ENCODE measurements at places on chromosomes 2 and 18.

DNA sequence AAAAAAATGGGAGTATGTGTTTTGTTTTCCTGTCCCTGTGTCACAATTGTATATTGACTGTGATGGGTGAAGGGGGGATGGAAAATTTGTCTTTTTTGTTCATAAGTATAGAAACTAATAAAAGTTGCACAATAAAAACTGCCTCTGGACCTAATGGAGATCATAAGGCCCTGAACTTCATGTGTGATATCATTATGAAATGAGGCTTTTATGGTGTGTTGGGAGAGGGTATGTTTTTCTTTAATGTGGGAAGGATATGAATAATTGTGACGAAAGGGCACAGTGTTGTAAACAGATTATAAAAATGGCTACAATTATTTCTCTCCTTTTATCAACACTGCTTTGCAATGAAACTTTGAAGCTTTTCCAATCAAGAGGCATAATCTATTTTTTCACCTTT, 1889.3 kb upstream of the CELF4 start:
- DNase-seq: no peak

- DNase-seq: no peak
Measured at GRCh38 chr2:197286805-197287595, 23.6 kb downstream of the ANKRD44 start.

DNA sequence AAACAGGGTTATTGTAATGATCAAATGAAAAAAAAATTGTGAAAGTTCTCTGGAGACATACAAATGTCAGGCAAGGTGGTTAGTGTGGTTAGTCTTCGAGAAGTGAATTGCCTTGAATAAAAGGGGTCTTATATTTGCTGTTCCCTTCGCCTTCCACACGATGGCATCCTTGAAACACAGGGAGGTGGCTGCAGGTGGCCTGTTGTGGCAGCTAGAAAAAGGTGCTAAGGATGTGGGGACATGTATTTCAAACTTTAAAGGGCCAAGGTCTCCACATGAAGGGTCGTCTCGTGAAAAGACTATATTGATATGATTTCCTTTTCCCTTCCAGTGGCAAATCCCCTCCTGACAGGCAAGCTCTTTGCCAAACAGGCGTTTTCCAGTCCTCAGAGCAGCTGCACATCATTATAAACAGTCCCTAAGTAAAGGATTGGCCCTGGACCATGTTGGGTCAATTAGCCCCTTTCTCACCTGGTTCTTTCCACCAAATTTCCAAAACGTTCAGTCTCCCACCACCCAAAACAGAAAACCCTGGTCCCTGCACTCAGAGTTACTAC, 68.5 kb downstream of the COPS8 start:
- peak; percentile 27 for DNase-seq

- DNase-seq: no peak
Measured at GRCh38 chr18:68299906-68300305, 415.0 kb downstream of the TMX3 start.

DNA sequence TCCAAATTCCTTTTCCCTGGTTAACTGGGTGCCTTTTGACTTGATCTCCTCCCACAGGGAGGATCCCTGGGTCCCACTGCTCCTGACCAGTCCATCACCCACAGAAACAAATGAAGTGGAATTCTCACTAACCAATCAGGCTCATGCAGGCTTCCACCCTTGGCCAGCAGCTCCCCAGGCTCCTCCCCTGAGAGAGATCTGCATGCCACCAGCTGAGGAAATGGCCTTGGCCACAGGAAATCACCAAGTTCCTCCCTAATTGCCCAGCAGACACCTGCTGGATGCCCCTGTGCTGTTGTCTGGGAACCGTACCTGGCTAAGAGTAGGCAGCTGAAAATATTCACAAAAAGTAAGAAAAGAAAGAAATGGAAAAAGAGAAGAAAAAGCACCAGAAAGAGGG, 207.4 kb downstream of the NCK2 start:
- DNase-seq: no peak

GRCh38 chr18:6636091-6636490, 93.4 kb upstream of the ARHGAP28 start:
- DNase-seq: no peak

GRCh38 chr18:61731693-61732376, 161.0 kb downstream of the RNF152 start:
- no peak for DNase-seq

GRCh38 chr2:40273734-40274182, 178.1 kb downstream of the SLC8A1 start:
- DNase-seq: no peak

DNA sequence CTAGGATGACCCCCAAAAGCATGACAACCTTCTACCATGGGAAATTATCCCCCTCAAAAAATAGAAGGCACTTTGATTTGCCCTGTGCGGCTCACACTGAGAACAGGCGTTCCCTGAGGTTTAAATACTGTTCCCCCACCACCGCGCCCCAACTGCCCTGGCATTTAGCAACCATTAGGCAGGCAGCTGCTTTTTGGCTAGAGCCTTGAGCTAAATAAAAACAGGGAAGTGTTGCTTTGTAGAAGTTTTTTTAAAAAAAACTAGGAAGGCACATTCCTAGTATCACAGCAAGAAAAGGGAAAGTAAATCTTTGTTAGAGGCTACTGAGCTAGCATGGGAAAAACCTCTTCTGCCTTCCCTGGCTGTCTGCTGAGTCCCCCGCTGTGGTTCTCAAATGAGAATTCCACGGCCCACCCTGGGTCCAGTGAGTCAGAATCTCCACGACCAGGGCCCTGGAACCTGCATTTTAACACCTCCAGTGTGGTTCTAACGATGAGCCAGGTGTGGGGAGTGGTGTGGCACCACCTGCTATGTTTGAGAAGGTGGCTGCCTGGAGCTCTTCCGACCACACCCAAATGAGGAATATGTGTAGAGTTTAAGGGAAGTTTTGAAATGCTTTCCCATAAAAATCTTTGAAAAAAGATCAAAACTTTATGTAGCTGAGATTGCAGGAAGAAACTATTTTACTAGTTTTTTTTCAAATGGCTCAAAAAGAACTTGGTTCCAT, 66.4 kb downstream of the VIT start:
- DNase-seq: no peak

DNA sequence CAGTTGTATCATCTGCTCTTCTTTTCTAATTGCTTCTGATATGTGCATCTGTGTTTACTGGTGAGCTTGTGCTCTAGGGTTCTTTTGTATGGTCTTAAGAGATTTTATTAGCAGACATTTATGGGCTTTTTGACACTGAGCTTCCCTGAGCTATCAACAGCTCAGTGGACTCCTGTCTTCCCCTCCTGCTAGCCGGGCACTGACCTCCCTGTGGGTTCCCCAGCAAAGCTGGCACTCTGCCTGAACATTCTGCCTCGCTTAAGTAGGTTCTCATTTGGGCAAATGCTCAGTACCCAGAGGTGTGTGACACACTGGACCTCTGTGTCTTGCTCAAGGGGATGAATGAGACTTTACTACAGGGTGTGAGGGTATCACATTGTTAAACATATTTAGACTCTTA, 15.8 kb downstream of the TRAF3IP1 start:
- no peak for DNase-seq

DNA sequence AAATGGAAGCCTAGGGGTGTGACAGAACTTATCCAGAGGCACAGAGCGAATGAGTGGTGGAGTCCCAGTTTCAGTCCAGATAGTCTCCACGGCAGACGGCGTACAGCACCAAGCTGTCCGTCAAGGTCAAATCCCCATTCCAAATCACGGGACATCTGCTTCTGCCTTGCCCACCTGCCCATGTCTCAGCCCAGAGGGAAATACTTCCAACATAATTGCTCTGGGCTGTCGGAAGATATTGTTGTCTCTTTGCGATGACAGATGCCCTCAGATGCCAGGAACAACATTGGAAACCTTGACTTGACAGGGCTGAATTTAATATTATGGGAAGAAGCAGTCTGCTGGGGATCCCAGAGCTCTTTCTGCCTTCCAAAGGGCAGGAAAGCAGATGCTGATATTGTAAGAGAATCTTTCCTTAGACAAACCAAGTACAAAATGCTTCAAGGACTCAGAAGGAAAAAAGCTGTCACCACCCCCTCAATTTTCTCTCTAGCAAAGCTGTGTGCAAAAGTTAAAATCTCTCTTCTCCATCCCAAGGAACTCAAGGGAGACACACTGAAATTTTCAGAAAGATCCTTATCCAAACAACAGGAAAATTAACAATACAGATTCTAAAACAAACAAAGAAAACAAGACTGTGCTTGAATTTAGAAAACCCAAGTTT, 364.0 kb downstream of the LRATD1 start:
- no peak for DNase-seq

DNA sequence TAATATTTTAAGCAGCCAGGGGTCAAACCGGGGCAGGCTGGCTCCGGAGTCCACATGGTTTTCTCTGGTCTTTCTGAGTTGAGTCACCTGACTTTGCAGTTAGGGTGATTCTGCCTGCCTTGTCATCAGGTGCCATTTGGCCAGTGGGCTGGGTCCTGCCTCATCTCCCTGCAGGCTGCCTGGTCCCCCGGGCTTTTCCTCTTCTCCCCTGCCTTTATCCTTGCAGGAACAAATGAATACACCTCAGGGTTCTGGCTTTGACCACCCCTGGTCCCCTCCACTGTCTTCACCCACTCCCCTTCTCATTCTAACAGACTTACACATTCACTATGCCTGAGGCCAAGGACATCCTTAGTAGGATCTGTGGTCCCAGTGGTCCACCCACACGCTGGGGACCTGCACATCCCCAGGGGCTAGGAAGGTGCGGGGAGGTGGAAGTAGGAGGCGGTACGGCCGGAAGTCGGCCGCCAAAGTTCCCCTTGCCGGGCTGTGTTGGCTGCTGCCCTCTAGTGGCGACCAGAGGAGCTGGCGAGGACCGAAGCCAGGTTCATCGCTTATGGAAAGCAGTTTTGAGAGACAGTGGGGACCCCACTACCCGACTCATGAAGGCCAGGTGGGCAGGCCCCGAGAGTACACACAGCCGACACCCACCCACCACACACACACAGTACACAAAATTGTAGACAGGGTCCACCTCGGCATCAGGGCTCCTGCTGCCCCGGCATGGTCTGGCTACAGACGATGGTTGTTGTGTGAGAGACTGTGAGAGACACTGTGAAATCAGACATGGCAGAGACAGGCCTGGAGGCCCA, 6.3 kb upstream of the TEX261 start:
- DNase-seq: peak; percentile 41

GRCh38 chr2:165401285-165401852, 68.1 kb upstream of the CSRNP3 start:
- peak; percentile 75 for DNase-seq

- DNase-seq: no peak
Measured at GRCh38 chr18:23172591-23173380, 37.5 kb downstream of the CABLES1 start.

- DNase-seq: no peak
Measured at GRCh38 chr2:227164763-227165291, 403 bp downstream of the COL4A3 start.

DNA sequence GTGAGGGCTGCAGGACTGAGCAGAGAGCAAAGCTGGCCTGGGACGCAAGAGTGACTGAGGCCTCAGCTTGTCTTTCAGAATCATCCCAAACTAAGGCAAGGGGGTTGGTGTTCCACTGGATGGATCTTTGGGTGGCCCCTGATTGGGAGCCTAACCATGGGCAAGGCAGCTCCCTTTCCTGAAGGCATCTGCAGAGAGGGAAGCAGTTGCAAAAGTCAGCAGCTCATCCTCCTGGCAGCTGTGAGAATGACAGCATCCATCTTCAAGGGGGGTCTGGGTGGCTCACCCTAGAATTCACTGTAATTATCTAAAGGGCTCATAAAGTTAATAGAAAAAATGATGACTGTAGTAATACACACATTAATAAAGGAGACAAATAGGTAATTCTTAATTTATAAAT, 46.5 kb upstream of the RAB31 start:
- DNase-seq: no peak

DNA sequence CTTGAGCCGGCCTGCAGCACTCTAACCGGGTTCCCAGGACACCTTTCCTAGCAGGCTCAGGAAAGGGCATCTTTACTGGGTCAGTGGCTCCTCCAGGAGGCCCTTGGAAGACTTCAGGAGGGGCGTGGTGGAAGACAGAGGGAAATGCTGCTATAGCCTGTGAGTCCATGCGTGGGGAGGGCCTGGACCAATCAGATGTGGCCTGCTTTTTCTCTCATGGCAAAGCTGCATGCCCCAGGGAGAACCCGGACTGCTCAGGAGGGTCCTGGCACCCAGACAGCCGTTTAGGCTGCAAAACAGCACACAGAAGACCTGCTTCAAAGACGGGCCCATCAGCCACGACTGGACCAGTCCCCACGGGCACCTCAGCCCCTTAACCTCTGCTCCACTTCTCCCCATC, 84.4 kb downstream of the EIPR1 start:
- DNase-seq: no peak

DNA sequence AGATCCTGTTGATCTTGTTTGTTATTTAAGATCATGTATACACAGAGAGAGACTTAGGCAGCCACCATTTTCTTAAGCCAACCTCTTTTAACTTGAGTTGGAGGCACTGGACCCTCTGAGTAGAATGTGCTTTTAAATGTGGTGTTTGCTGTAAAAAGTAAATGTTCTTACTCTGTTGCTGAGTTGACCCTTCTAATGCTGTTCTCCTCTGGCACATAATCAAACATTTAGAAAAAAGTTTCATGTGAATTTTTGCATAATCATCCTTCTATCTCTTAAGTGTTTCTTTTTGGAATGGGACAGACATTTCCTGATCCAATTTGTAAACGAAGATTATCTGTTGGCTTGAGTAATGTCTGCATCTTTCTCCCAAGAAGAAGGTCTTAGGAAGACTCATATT, 255.1 kb upstream of the ETAA1 start:
- no peak for DNase-seq

- DNase-seq: no peak
Measured at GRCh38 chr2:32865399-32866068, 81.2 kb upstream of the LTBP1 start.

- DNase-seq: no peak
Measured at GRCh38 chr2:161357097-161357496, 48.9 kb downstream of the PSMD14 start.

DNA sequence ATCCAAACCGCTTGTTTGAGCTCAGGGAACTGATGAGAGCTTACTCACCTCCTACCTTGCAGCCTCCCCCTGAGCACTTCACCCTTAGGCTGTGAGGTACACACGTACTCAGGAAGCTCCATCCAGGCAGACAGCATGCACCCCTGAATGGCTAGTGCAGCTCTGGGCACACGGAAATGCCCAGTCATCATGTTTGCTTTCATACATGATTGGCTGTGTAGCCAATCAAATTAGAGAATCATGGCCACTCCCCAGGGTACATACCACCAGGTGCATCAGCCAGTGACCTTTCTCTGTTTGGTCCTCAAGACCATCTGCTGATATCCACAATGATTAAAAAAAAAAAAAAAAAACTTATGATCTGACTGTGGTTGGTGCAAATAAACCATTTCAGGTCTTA, 42.1 kb downstream of the RNF152 start:
- no peak for DNase-seq

- no peak for DNase-seq
Measured at GRCh38 chr18:72089432-72089831, 454.7 kb downstream of the CBLN2 start.

GRCh38 chr2:208074610-208075356, 49.5 kb upstream of the PLEKHM3 start:
- no peak for DNase-seq

- peak; percentile 89 for DNase-seq
Measured at GRCh38 chr2:98769784-98770183, 38.9 kb upstream of the MGAT4A start.

- no peak for DNase-seq
Measured at GRCh38 chr2:144509879-144510221, 10.1 kb downstream of the ZEB2 start.
